ENCODE measurements at places on chromosomes 11 and 22. TPM values are rescaled to one million over a fixed set of nuclear protein-coding genes. Genes with fewer than 3 reads are reported as not detected.

APLNR gene
- 25.4 TPM for polyA plus RNA-seq

DNA sequence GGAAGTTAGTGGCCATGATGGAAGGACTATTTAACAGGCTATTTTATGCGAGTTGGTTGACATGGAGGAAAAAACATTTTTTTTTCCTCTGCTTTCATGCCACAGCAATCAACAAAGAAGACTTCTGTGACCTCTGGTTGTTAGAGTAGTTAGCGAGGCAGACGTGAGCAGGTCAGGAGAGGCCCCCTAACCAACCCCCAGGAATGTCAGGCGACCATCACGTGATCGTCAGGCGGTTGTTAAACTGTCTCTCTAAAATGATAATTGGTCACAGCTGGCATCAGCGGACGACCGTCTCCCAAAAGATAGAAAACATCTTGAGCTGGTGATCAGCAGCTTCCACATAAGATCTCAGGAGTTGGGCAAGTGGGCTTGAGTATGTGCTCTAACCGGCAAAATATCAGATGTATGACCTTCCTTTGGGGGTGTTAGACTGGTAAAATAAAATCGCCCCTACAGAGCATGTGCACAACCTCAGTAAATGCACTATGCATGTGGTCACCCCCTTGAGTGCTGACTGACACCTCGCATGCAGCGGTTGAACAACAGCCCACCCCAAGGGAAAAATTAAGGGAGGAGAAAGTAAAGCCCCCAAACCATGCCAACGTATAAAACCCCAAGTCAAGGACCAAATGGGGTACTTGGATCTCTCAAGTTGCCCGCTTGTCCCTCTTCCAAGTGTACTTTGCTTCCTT is 20.9 kb upstream of the NARS2 start:
- no peaks in the 10 kb centered on the region for H3K27me3 ChIP-seq
- no peak overlapping the region for H3K27ac ChIP-seq
- DNase-seq, result no peak
- no peak overlapping the region for H3K4me3 ChIP-seq
- H3K36me3 ChIP-seq, result no peaks in the 10 kb centered on the region
- H3K4me1 ChIP-seq, result no peaks in the 10 kb centered on the region

ISX gene
- polyA plus RNA-seq, result 64.9 TPM

GRCh38 chr11:28223577-28223976 is 115.4 kb downstream of the METTL15 start:
- no peaks in the 10 kb centered on the region for H3K36me3 ChIP-seq
- no peaks in the 10 kb centered on the region for H3K4me1 ChIP-seq
- no peaks in the 10 kb centered on the region for H3K27me3 ChIP-seq
- H3K27ac ChIP-seq, result no peak overlapping the region
- DNase-seq, result no peak

DNA sequence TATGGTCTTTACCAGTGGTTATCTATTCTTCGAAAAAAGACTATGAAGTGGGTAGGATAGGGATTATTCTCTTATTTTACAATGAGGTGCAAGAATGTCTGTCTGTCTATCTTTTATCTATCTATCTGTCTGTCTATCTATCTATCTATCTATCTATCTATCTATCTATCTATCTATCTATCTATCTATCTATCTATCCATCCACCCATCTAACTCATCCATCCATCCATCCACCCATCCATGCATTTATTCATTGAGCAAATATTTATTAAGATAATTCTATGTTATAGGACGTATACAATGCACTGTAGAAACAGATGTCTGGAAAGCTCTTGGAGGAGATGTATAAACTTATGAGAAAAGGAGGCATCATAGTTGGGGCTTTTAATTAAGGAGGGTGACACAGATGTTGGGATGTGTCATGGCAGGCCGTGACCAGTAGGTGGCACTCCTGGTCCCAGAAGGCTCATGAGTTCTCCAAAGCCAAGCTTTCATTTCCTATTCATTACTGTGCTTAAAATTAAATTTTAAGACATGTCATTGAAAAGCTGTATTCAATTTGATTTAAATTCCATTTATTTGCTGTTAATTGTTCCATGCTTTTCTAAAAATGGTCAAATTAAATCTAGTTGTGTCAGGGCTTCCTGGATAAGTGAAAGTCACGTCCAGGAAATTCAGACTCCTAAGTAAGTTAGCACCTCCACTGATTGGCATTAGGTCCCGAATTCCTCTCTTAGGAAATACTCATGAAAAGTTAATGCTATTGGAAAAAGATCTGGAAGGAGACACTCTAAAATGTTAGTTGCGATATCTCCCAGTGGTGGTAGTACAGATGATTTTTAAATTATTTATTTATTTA is 19.0 kb upstream of the E2F8 start:
- DNase-seq, result peak; percentile 64
- no peak overlapping the region for H3K4me3 ChIP-seq
- H3K27me3 ChIP-seq, result no peaks in the 10 kb centered on the region
- H3K27ac ChIP-seq, result no peak overlapping the region
- H3K36me3 ChIP-seq, result no peaks in the 10 kb centered on the region

DNA sequence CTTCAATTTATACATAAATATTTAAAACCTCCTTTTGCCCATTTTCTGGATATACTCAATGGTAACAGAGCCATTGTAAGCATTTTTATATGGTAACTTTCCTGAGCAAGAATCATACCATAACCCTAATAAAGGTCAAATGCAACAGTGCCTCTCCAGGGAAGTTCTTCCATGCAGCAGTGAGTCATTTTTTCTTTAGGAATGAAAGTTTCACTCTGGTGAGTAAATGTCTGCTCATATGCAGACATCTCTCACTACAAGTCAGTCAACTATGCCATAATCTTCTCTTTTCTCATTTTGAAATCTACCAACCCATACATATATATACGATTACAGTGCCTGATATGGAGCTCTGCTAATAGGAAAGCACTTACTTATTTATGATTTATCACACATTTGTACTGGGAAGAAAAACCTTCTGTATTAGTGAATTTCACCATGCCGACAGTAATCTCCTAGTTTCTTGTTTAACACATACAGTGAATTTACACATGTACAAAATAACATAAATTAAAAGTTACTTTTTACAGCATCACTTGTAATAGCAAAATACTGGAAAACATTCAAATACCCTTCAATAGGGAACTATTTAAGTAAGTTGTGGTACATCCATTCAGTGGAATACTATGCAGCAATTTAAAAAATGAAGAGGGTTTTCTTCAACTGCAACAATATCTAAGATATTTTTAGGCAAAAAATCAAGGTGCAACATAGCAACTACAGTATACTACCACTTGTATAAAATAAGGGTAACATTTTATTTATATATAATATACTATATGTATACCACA is 16.0 kb downstream of the STK33 start:
- DNase-seq, result no peak
- no peak overlapping the region for H3K27ac ChIP-seq
- no peak overlapping the region for H3K4me3 ChIP-seq
- H3K36me3 ChIP-seq, result no peaks in the 10 kb centered on the region

- no peak for DNase-seq
- no peaks in the 10 kb centered on the region for H3K4me1 ChIP-seq
- no peaks in the 10 kb centered on the region for H3K27me3 ChIP-seq
- no peaks in the 10 kb centered on the region for H3K36me3 ChIP-seq
- H3K27ac ChIP-seq, result no peak overlapping the region
Observed at GRCh38 chr22:34812631-34813030, 253.3 kb upstream of the ISX start.

VPREB1 gene
- 0.32 TPM for polyA plus RNA-seq

DNA sequence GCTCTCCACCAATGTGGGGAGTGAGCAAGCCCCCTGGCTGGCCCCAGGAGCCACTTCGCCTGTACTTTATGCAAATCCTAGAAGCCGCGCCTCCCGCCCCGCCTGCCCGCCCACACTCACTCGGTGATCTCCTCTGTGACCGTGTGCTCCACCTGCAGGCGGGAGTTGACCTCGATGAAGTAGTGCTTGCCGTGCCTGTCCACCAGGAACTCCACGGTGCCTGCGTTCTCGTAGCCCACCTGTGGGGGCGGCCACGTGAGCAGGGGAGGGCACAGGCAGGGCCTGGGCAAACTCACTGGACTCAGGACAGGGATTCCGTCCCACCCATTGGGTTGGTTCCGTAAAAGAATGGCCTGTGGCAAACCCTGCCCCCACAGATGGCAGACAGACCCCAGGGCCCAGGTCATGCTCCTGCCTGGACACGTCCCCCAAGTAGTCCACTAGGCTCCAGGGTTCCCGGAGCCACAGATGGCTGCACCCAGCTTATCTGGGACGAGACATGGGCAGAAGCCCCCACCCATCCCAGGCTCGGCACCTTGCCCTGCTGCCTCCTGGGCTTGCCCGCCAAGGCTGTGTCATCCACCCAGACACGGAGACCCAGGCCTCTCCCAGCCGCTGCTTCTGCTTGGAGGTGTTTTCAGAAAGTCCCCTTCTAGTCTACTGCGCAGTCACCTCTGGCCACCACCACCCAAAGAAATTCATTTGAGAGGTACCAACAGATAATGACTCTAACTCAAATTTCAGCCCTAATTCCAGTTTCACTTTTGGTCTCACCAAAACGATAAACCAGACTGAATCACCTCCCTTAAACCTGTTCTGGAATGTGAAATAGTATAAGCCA is 12.1 kb downstream of the LRFN4 start:
- H3K4me1 ChIP-seq, result no peaks in the 10 kb centered on the region
- no peak overlapping the region for H3K4me3 ChIP-seq
- no peak overlapping the region for H3K27ac ChIP-seq
- DNase-seq, result peak; percentile 80

MYOD1 gene
- polyA plus RNA-seq, result not detected

OVOL1 gene
- polyA plus RNA-seq, result 11.9 TPM

- H3K4me3 ChIP-seq, result peak within 1 kb of the TSS; percentile 75
- no peaks in the 10 kb centered on the region for H3K4me1 ChIP-seq
- H3K36me3 ChIP-seq, result no peaks in the 10 kb centered on the region
- H3K27ac ChIP-seq, result peak within 1 kb of the TSS; percentile 95
- peak; percentile 94 for DNase-seq
Observed at GRCh38 chr22:20981787-20982562, at the start of gene LZTR1. TSS of gene LZTR1 (plus strand) at chr22:20982297. CDS start at chr22:20982372, 75 bp downstream.
